ENCODE measurements at places on chromosomes 1 and 21. TPM values are rescaled to one million over a fixed set of nuclear protein-coding genes. Genes with fewer than 3 reads are reported as not detected.
A peak's percentile ranks its signal among the peaks of the same experiment; 100 is the strongest.

GRCh38 chr1:21956720-21957552 is 19.8 kb upstream of the HSPG2 start:
- H3K36me3 ChIP-seq: no peaks in the 10 kb centered on the region
- no peaks in the 10 kb centered on the region for H3K4me1 ChIP-seq
- H3K4me3 ChIP-seq: no peak overlapping the region
- no peak for DNase-seq
- peaks cover 4% of the 10 kb centered on the region for H3K27me3 ChIP-seq
- H3K27ac ChIP-seq: no peak overlapping the region

DNA sequence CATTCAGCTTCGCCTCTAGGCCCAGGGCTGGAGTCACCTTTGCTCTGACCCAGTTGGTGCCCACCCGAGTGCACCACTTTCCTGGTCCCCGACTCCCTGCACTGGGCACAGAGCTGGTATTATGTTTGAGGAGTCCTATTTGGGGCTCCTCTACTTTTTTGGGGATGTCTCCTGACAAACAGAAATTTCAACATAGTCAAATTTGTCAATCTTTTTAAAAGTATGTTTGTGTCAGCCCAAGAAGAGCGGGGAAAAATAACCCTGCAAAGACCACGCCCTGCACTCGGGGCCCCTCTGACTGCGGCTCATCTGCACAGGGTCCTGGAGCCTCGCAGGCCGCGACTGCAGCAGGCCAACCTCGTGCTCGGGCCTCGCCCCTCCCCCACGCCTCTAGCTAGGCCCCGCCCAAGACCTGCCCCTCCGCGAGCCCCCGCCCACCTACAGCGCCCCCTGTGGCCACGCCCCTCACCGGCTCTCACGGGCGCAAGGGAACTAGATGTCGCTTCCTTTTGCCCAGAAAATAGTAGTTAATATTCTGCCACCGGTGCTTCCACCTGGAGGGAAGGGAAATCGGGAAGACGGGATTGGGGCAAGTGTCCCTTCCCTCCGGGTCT is 11.4 kb downstream of the FAM229A start:
- peaks cover 36% of the 10 kb centered on the region for H3K4me1 ChIP-seq
- peak overlapping the region; percentile 90 for H3K27ac ChIP-seq
- DNase-seq: peak; percentile 90

Gene CAPN9
- not detected for total RNA-seq

DNA sequence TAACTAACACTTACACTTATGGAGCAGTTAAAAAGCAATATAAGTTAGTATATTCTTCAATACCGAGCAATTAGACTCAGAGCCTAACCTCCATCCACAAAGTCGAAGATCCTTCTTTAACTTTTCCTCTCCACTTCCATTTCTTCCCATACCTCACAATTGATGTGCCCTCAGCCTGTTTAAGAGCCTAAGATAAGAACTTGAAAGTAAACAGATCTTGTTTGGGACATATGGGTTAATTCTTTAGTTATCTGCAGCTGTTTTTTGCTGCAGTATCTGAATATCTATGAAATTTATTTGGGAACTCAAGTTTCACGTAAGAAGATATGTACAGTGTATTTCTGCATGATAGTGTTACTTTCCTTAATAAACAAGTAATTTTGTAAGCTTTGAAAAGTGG is 51.5 kb downstream of the MIGA1 start:
- H3K4me3 ChIP-seq: no peak overlapping the region
- no peaks in the 10 kb centered on the region for H3K27me3 ChIP-seq
- H3K4me1 ChIP-seq: peaks cover 5% of the 10 kb centered on the region
- no peak overlapping the region for H3K27ac ChIP-seq
- no peaks in the 10 kb centered on the region for H3K36me3 ChIP-seq
- no peak for DNase-seq

DNA sequence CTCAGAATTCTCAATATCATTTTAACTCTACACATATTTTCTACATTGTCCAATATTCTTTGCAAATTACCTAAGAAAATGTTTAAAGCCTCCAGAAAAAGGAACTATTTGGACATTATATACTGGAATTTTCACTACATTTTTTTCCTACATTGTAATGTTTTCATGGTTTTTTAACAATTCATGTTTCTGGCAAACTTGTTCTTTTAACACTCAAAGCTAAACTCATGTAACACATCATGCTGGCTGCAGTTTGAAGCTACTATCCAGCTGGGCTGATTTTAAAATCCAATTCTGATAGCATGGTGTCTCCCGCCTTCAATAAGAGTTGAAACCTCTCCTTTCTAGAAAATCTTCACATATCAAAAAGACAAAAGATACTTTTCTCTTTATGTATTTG is 52.0 kb downstream of the TGFBR3 start:
- no peak for DNase-seq
- no peaks in the 10 kb centered on the region for H3K4me1 ChIP-seq
- H3K36me3 ChIP-seq: no peaks in the 10 kb centered on the region

GRCh38 chr1:199422206-199422605 is 605.3 kb upstream of the NR5A2 start:
- H3K27ac ChIP-seq: no peak overlapping the region
- H3K27me3 ChIP-seq: no peaks in the 10 kb centered on the region
- no peak for DNase-seq
- H3K4me3 ChIP-seq: no peak overlapping the region
- no peaks in the 10 kb centered on the region for H3K4me1 ChIP-seq
- H3K36me3 ChIP-seq: no peaks in the 10 kb centered on the region

DNA sequence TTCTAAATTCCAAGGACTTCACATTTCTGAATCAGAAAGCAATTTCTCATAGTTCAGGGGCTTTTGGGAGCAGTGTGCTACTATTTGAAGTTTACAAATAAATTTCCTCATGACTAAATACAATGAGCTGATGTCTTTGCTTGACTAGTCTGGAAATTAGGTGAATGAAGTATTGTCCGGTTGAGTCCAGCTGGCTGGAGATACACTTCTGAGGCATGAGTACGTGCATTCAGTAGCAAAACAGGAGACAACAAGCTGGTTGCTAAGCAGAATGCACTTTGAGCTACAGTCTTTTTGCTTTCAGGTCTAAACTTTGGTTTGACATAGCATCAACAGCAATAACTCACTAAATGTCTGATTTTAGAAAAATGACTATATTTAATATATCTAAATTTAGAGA is 27.1 kb downstream of the ZNHIT6 start:
- no peak overlapping the region for H3K27ac ChIP-seq
- no peaks in the 10 kb centered on the region for H3K36me3 ChIP-seq
- DNase-seq: no peak
- no peaks in the 10 kb centered on the region for H3K4me1 ChIP-seq

GRCh38 chr21:41098481-41099042 is 69.4 kb upstream of the BACE2 start:
- no peak for DNase-seq
- H3K27me3 ChIP-seq: no peaks in the 10 kb centered on the region
- no peak overlapping the region for H3K27ac ChIP-seq
- peaks cover 6% of the 10 kb centered on the region for H3K4me1 ChIP-seq

- H3K36me3 ChIP-seq: peaks cover 6% of the 10 kb centered on the region
- H3K27ac ChIP-seq: no peak overlapping the region
- peaks cover 11% of the 10 kb centered on the region for H3K27me3 ChIP-seq
- H3K4me1 ChIP-seq: peaks cover 4% of the 10 kb centered on the region
- peak overlapping the region; percentile 39 for H3K4me3 ChIP-seq
- DNase-seq: no peak
Observed at GRCh38 chr1:167671727-167672511, 41.9 kb downstream of the RCSD1 start.

DNA sequence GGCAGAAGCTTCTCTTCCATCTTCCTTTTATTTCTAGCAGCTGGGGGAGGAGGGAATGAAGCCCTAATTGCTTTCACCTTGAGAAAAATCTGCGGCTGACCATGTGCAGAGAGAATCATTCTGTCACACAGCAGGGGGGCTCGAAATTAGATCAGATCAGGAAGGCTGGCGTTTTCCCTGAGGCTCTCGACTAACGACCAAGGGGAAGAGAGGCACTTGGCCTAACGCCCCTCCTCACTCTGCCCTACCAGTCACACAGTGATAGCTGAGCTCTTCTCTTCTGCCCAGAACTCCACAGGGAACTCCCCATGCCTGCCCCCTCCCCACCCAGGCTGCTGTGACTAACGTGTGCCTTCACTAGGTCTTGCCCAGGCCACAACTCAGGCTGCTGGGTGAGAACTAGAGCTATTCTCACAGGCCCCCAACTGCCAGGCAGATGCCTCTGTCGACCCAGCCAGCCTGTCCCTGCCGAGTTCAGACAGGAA is 26.5 kb upstream of the KHDRBS1 start:
- peak; percentile 58 for DNase-seq
- no peaks in the 10 kb centered on the region for H3K27me3 ChIP-seq
- H3K4me3 ChIP-seq: peak overlapping the region; percentile 56
- peak overlapping the region; percentile 84 for H3K27ac ChIP-seq
- no peaks in the 10 kb centered on the region for H3K36me3 ChIP-seq

DNA sequence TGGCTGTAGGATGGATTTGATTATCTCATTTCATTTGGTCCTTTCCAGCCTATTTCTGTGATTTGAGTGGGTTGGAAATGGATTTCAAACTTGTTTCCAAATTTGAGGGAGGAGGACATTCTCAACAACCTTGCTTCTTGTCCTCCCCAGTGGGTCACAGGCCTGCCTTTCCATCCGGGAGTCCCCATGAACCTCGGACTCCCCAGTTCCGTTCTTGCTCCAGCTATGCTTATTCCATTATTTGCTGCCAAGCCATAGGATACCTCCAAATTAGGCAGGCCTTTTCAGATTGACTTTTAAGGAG is 97.8 kb downstream of the DUSP10 start:
- H3K36me3 ChIP-seq: no peaks in the 10 kb centered on the region
- no peak overlapping the region for H3K4me3 ChIP-seq
- H3K27ac ChIP-seq: no peak overlapping the region
- no peak for DNase-seq
